ENCODE measurements at places on chromosomes 1 and 21.

DNA sequence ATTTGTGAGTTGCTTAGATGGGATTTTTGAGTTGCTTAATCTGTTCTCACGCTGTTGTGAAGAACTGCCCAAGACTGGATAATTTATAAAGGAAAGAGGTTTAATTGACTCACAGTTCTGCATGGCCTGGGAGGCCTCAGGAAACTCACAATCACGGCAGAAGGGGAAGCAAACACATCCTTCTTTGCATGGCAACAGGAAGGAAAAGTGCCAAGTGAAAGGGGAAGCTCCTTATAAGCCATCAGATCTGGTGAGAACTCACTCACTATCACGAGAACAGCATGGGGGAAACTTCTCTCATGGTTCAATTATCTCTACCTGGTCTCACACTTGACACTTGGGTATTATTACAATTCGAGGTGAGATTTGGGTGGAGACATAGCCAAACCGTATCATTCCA, 10.3 kb downstream of the CLIC6 start:
- DNase-seq: peak; percentile 4

DNA sequence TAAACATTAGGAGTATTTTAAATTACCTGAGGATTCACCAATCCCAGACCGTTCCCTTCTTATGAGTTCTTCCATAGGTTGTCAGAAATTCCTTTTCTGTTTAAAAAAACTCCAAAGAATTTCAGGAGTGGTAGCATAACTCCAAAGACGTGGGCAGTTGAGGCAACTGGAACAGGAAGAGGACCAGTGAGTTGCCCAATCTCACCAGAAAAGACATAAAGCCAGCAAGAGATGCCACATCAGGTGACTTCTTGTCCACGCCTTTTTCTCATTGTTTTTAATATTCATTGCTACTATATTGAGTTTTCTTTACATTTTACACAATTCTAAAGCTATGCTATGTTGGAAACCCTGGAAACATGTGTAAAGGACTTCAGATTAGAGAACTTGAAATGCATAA, 88.1 kb upstream of the JAK1 start:
- DNase-seq: no peak

GRCh38 chr1:204435381-204435831, 23.8 kb upstream of the PPP1R15B start:
- DNase-seq: no peak

GRCh38 chr1:68320349-68320748, 88.0 kb upstream of the WLS start:
- DNase-seq: no peak

DNA sequence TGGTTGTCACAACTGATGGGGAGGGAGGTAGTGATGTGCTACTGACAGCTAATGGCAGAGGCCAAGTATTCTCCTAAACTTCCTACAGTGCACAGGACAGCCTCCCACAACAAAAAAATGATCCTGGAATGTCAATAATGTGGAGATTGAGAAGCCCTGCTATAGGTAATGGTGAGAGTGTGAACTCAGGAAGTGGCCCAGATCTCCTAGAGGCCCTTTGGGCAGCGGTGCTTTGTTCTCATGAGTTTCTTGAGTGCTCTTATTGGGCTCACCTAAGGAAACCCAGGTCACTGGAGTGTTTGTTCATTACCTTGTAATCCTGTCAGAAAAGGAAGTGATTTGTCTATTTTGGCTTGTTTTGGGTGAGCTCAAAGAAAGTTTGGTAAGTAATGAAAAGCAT, 5.9 kb downstream of the OTUD3 start:
- no peak for DNase-seq

DNA sequence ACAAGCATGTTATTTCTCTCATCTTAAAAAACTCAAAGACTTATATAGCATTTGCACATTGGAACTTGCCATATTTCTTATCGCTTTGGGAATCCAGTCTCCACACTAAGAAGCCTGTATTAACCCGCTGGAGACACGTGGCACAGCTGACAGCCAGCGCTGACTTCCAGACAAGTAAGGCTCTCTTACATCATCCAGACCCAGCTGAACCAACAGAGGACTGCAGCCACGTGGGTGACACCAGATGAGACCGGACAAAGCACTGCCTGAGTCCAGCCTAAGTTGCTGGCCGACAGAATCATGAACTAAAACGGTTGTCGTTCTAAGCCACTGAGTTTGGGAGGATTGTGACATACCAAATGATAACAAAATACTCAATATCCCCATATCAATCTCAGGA, 6.3 kb upstream of the CD247 start:
- DNase-seq: no peak

Measured in Kasumi-1 (cell line).